Inflammatory macrophage treated with lipopolysaccharide for 4 hours (primary cell): ENCODE measurements at places on chromosomes 1 and 21.

DNA sequence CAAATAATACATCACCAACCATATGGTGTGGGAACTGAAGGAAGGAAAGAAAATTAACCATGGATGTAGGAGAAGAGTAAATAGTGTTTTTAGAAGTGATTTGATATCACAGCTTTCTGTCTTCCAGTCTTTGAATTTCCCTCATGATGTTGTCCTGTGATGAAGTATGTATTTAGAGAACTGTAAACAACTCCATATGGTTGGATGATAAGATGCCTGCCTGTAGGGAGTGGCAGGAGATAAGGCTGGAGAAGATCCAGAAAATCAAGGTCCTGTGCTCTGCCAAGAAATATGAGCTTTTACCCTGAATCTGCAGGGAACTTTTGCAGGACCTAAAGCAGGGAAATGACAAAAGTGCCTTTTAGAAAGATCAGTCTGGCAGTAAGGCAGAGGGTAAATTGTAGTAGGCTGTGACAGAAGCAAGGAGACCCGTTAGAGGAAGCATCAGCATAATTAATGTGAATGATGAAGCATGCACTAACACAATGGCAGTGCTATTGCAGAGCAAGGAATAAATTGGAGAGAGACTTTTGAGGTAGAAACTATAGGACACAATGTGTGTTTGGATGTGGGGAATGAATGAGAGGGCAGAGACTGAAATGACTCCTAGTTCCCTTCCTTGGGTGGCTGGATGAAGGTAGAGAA lies 21.9 kb downstream of the CEPT1 start:
- no peak for DNase-seq

DNA sequence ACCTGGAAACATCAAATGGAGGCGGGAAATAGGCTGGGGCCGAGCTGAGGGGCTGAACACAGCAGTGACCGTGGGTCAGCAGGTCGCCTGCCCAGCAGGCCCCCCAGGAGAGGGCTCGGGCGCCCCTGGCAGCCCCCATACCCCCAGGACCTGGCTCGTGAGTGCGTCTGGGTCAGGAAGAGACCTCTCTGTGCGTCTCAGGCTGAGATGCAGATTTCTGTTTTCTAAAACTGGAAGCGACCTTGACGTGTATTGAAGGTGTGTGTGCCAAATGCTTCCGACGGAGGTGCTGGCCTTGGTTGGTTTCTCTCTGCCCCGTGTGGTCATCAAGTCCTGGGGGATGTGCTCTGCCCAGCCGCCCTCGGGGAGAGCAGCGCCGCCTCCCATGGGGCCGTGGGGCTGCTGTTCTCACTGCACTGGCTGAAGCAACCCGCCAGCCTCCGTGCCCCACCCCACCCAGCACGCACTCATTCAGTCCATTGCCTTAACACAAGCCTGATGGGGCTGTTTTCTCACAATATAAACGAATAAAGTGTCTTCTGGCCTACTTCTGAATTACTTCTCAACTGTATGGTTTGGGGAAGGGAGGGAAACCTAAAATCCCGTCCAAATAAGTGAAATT lies 7.4 kb downstream of the PEX10 start:
- no peak for DNase-seq

GRCh38 chr1:214219902-214220301 lies 61.1 kb upstream of the SMYD2 start:
- DNase-seq, result no peak

GRCh38 chr1:150973836-150974579 lies 627 bp downstream of the CERS2 start:
- DNase-seq, result peak; percentile 25

- DNase-seq, result no peak
These were observed 47.4 kb downstream of the ACTN2 start for GRCh38 chr1:236733653-236734052.

DNA sequence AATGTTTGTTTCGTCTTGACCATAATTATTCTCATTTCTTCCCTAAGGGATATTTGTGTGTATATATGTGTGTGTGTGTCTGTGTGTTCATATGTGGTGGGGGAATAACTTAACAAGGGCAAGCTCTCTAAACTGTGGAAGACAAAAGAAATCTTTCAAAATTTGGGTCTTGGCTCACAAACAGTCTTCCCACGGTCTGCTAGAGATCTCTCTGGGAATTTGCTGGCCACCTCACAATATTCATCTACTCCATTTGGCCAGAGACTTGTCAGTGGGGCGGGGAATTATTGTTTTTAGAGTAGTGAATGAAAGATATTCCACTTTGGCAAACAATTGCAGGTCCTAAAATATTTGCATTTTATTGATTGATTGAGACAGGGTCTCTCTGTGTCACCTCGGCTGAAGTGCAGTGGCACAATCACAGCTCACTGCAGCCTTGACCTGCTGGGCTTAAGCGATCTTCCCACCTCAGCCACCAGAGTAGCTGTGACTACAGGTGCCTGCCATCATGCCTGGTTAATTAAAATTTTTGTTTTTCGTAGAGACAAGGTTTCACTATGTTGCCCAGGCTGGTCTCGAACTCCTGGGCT lies 8.0 kb upstream of the EIF2B3 start:
- DNase-seq, result no peak

DNA sequence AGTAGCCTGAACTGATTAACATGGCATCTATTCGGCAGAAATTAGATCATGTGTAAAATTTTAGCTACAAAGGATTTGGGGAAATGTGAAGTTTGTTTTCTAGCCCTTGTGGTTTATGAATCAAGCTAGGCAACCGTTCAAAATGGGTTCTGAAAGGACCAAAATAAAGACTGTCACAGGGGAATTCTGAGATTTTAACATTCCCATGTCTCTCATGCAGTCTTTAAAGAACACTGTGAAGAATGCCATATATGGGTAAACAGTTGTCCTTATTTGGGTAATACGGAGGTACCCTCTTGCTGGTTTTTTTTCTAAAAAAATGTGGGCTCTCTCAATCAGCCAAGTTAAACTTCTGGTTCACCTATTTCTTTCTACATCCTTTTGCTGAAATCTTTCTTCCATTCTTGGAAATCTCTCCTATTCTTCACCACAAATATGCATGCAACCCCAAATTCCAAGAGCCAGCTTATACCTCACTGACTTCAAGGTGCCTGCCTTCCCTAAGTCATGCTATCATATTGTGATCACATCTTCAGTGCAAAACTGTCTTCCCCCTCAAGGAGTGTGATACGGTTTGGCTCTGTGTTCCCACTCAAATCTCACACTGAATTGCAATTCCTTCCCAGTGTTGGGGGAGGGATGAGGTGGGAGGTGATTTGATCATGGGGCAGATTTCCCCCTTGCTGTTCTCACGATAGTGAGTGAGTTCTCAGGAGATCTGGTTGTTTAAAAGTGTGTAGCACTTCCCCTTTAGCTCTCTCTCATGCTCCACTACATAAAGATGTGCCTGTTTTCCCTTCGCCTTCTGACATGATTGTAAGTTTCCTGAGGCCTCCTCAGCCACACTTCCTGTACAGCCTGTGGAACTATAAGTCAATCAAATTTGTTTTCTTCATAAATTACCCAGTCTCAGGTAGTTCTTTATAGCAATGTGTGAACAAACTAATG lies 308.7 kb downstream of the TTLL7 start:
- no peak for DNase-seq

DNA sequence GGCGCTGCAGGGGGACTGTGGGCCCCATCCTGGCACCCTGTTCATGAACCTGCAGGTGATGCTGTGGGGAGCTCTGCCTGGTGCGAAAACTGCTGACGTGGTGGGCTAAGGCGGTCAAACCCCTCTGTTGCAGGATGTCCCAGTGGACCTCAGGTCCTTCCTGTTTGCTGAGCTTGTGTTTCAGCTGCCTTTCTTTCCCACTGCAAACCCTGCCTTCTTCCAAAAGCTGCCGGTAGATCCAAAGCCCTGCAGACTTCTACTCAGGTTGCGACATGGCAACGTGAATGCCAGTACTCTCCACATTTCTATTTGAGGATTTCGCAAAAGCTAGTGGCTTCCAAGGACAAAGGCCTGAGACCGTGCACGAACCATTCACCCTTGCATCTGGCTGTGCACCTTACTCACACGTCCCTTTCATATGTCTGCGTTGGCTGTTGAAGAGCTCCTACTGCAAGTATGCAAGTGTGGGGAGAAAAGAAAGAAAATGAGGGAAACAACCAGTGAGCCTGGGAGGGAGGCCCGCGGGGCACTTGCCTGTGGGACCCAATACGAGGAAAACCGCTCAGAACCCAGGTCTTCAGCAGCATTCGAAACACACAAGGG lies 6.2 kb upstream of the RRP1 start:
- DNase-seq, result peak; percentile 43

- DNase-seq, result no peak
These were observed 179.1 kb downstream of the SLC44A5 start for GRCh38 chr1:75431843-75432242.

- DNase-seq, result no peak
These were observed 315.0 kb downstream of the PTPRU start for GRCh38 chr1:29551123-29551936.

- no peak for DNase-seq
These were observed 68.7 kb upstream of the C1orf105 start for GRCh38 chr1:172351754-172352161.

GRCh38 chr1:37147906-37148305 lies 113.6 kb upstream of the GRIK3 start:
- DNase-seq, result no peak

DNA sequence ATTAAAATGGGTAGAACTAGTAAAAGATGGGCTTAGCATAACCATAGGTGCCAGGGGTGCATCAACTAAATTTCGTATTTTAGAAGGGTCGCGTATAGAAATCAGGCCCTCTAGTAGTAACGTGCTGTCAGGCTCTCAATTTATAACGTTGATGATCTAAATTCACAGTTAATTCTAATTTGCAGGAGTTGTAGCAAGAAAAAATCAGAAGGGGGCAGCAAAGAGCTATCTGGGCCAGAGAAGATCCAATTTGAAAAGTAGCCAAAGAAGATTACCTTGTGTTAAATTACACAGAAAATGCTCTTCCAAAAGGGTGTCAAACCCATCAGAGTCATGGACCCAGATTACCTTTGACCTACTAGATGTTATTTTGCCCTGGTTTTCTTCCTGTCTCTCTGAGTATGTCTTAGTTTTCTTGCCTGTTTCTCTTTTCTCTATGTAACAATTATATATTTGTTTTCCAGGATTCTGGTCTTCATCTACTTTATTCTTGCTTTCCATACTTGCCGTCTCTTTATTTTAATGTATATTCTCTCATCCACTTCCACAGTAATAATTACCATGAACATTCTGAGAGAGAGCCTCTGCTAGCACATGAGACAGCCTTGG lies 1030.9 kb downstream of the AMY1C start:
- DNase-seq, result peak; percentile 13

DNA sequence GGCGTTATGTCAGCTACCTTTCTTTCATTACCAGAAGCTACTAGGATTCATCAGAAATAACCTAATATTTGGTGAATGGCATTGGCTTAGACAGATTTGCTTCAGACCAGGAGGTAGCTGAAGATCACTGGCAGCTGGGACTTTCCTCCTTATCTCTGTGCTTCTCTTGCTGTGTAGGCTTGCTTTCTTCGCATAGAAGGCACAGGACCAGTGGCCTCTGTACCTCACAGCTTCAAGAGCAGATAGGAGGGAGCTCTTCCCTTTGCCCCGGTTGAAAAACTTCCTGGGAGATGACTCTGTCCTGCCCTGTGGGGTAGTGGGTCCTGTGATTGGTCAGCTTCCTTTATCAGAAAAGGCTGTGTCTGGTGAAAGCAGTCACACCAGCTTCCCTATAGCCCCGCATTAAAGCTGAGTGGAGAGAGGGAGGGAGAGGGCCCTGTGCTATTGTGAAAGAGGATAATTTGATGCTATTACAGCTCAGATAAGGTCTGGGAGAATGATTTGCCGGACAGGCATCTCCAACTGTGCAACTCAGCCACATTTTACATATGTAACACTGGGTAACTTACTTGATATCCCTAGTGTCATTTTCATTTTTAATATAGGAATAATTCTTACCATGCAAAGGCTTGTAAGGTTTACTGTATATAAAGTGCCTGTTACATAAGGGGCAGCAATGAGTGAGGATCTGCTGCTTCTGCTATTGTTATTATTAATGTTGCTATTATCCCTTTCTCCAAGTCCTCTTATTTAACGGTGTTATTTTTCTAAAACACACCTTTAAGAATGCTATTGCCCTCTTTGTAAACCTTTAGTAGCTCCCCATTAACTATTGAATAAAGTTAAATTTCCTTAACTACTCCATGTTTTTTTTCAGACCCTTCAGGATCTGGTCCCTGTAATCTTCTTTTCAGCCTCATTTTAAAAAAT lies 31.6 kb downstream of the OSBPL9 start:
- DNase-seq, result peak; percentile 72

DNA sequence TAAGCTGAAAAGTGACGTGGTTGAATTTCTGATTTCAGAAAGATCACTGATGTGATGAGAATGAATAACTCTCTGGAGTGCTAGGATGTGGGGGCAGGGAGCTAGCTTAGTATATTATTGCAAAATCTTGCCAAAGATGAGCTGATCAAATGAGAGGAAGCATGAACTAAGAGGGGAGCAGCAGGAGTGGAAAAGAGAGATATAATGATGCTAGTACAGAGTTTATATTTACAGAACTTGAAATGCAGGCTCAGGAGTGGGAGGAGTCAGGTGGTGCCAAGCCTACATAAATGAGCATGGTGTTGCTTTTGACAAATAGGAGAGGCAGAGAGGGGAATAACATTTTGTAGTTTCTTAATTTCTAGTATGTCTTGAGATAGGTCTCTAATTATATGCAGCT lies 38.1 kb upstream of the NBL1 start:
- peak; percentile 37 for DNase-seq

DNA sequence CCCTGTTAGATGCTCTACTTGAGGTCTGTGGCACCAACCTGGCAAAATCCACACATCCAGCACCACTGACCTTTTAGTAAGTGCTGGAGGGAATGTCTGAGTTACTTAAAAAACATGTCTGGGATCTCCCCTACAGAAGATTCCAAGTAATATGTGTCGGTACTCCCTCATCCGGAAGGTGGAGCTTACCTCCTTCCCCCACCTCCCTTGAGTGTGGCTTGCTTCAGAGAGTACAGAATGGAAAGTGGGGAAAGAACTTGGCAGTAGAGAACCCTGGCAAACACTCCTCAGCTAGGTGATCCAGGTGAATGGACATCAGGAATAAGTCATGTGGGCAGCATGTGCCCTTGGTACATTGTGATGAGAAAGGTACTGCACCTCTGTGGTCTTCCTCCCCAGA lies 49.0 kb upstream of the BCAR3 start:
- no peak for DNase-seq

- peak; percentile 70 for DNase-seq
These were observed 104.7 kb downstream of the SNX7 start for GRCh38 chr1:98766255-98766654.

DNA sequence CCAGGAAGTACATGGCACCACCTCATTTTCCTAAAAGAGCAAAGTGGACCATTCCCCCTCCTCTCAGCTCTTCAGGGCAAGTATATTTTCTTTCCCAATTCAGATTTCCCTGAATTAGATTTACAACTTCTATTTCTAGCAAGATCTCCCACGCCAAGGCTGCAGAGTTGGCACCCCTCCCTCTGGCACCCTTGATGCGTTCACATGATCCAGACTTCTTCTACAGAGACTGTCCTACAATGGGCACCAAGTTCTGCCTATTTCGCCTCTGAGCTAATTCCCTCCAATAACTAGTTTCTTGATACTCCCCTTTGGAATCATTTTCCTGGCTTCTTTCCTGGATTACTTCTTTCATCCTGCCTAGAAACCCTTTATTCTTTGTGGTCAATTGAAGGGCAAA lies 122.0 kb downstream of the CDC7 start:
- DNase-seq, result no peak

- DNase-seq, result no peak
These were observed 147.4 kb downstream of the ZNF281 start for GRCh38 chr1:200262326-200262965.
